ENCODE measurements at places on chromosomes 7 and 10.
A peak's percentile ranks its signal among the peaks of the same experiment; 100 is the strongest.

GRCh38 chr7:114821030-114821900 is 100.6 kb upstream of the MDFIC start:
- no peak for DNase-seq

DNA sequence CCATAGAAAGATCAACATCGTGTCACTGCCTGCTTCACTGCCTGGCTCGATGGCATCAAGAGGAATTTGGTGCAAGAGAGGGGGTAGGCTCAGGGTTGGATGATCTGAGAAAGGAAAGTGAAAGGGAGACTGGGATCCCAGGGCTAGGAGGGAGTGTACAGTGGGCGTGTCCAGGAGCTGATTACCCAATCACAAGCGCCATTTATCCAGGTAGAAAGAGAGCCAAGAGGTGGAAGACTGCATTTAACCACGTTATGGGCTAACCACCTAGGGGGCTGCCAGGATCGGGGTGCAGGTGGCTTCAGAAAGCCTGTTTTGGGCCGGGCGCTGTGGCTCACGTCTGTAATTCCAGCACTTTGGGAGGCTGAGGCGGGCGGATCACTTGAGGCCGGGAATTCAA is 10.3 kb downstream of the PODXL start:
- DNase-seq, result no peak

DNA sequence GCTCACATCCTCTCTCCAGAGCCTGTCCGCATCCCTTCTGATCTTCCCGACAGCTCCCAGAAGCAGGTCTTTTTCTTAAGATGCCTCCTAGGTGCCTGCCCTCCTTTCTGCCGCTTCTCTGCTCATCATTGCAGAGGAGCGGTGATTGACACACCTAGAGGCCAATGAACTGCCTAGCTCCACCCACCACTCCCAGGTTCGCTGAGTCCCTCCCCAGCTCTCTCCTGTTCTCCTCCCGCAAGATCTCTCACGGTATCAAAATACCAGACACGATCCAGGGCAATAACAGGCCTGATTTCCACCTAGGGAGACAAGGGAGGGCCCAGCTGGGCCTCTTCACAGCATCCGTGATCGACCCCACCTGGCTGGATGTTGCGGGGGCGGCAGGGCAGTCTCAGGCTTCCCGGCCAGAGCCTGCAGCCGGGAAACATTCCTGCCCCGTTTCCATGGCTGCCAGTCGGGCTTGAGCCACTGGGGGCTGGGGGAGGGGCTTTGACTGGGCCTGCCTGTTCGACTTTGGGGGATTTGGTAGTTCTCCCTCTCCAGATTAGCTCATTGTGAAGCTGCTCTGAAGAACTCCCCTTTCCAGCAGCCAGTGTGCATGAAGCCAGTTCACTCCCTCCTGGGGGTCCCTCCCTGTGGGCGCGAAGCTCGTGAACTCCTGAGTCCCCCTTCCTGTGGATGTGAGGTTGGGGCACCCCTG is 373.5 kb downstream of the RPS24 start:
- DNase-seq, result peak; percentile 86

DNA sequence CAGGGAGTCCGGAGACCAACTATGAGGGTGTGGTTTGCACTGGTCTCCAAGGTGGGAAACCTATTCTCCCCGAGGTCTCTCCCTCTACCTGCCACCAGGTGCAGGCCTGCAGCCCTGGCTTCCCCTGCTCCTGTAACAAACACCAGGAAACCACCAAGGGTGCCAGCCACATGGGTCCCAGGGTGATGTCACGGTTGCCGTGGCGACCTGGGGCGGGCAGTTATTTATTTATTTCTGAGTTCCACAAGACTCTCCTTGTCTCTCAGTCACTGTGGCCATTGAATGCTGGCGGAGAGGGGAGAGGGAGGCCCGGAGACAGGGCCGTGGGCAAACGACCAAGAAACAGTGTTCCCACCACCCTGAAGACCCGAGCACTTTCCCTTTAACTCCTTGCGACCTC is 27.0 kb downstream of the MMD2 start:
- DNase-seq, result no peak

GRCh38 chr7:47669901-47670384 is 88.0 kb upstream of the TNS3 start:
- peak; percentile 91 for DNase-seq
